NCI-H1048 (cell line): ENCODE measurements at places on chromosomes 6 and 20.

- no peak for DNase-seq
These were observed 13.2 kb upstream of the NEDD9 start for GRCh38 chr6:11245381-11246256.

DNA sequence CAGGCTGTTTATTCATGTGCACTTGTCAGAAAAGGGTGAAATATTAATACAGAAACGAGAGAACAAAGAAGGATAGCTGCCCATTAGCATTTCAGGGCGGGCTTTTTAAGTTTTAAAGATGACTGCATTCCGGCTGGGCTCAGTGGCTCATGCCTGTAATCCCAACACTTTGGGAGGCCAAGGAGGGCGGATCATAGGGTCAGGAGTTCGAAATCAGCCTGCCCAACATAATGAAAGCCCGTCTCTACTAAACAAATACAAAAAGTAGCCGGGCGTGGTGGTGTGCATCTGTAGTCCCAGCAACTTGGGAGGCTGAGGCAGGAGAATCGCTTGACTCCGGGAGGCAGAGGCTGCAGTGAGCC is 130.5 kb downstream of the HFE start:
- no peak for DNase-seq

GRCh38 chr6:133070410-133071043 is 170.6 kb upstream of the EYA4 start:
- DNase-seq, result no peak

DNA sequence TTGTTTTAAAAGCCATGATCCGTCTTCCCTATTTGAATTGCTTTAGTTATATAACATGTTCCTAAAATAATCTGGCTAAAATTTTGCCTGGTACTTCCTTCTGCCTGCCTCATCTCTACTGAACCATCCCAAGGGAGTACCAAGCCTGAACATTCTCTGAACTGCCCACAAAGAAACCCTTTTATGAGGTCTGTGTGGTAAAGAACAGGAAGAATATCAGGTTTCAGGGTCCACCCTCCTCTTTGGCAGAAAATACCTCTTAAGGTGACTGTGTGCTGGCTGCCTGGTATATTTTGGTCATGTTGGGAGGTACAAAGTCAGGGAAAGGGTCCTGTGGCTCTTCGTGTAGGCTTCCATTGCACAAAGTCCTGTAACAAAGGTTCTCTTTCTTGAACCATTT is 574.1 kb upstream of the CHD6 start:
- no peak for DNase-seq

DNA sequence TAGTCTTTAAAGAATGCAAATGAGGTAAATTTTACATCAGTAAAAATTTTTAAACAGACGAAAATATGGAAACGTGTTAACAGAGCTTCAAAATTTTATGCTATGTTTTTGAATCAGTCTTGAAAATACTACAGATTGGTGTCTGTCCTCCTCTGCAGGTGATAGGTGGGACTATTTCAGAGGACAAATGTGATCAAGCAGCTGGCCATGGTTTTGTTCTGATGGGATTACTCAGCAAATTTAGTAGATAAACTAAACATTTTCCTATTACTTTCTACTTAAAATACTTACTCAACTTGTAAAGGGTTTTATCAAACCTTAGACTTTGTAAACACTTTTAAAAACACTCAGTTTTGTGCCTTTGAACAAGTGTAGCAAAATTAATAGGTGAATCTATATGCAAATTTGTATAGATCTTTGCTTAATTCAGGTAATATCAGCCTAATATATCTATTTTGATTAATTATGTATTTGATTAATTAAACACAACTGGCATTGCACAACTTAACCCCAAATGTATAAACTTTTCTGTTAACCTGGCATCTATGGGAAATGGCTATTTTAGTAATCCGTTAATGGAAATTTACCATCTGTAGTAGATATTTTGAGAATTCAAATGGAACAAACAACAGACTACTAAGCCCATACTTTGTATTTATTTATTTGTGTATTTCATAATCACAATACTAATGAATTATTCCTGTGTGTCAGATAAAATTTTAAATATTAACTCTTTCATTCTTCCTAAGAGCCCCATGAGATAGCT is 22.5 kb downstream of the ADGRB3 start:
- DNase-seq, result no peak

DNA sequence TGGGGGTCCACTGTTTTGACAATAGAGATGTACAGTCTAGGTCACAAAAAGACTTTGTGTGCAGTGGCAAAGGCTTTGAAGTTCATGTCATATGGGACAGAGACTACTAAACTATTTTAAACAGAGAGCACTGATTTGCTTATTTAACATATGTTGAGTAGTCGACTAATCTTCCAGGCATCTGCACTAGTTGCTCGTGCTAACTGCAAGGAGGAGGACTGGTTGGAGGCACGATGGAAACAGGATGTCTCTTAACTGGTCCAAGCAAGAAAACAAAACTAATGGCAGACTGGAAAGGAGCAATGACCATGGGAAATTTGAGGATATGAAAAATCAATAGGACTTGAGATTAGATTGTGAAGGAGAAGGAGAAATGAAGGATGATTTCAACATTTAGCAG is 28.5 kb upstream of the ERVFRD-1 start:
- no peak for DNase-seq

DNA sequence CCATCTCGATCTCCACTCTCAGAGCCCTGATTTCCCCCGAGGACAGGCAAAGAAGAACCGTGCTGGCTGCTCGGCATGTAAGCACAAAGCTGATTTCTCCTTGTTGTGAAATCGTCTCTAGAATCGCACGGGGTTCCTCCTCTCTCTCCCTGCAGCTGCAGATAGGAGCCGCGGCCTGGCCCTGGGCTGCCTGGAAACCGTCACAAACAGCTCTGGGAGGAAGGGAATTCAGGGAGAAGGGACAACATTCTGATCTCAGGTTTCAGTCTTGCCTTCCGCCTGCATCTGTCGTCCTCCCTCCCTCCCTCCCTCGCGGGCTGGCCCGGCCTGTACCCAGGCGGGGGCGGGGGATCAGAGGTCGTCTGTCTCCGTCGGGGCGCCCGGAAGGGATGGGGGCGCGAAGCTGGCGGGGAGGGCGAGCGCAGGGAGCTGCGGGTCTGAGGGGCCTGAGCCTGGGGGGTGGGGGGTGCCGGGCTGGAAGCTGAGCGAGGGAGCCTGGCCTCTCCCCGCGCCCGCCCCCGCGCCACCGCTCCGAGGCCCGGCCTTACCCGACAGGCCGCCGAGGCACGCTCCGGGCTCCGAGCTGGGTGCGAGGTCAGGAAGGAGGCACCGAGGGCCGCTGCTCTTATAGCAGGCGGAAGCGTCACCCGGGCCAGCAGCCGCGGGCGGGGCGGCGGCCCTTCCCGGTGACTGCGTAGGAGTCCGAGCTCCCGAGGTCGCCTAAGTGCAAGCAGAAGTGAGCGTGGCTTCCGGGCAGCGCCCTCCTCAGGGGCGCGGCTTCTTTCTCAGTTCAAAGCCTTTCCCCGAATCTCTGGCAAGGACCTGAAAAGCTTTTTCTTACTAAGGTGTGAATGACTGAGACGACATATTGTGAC is at the start of gene SERPINB1:
Gene SERPINB1, minus strand, starts transcription at position 600 of the 875 bp plus-strand sequence. CDS start 1,277 bp downstream, outside the sequence.
- DNase-seq, result no peak

DNA sequence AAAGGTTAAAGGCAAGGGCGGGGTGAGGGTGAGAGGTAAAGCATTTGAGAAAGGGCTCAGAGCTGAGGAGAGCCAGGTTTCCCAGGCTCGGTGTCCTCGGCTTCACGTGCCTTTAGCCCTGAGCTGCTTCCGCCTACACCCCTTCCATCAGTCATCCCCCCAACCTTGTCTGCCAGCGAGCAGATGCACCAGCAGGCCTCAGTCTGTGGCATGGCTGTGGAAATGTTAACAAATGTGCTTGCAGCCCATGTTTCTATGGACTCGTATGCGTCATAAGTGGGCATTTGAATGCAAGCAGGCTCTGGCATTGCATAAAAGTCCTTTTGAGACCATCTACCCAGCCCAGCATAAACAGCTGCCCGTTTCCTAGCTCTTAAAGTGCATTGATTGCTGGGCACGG is 88.8 kb downstream of the SYNJ2 start:
- no peak for DNase-seq

- no peak for DNase-seq
These were observed 174.2 kb downstream of the MYLK4 start for GRCh38 chr6:2576499-2576898.

- no peak for DNase-seq
These were observed 18.0 kb downstream of the TREM1 start for GRCh38 chr6:41268478-41268877.

- DNase-seq, result no peak
These were observed 23.1 kb downstream of the CRYBG1 start for GRCh38 chr6:106383573-106383972.

GRCh38 chr20:50968289-50968688 is 9.7 kb downstream of the MOCS3 start:
- DNase-seq, result no peak

DNA sequence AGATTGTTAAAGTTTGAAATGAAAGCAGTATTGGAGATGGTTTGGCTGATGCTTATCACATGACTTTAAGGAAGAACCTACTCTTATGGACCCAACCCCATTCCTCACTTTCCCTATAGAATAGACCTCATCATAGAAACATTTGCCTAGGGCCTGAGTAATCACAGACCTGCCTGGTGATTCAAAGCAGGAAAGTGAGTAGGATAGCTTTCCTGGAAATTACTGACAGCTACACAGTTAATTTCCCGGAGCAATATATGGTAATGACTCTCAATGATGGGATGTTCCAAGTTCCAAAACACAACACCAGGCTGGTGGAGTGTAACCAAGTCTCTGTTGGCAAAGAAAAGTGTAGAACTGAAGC is 233.8 kb downstream of the SIM1 start:
- no peak for DNase-seq

GRCh38 chr20:3909952-3910366 is 20.8 kb downstream of the PANK2 start:
- no peak for DNase-seq

- no peak for DNase-seq
These were observed 11.0 kb downstream of the TSPYL1 start for GRCh38 chr6:116268589-116269293.

DNA sequence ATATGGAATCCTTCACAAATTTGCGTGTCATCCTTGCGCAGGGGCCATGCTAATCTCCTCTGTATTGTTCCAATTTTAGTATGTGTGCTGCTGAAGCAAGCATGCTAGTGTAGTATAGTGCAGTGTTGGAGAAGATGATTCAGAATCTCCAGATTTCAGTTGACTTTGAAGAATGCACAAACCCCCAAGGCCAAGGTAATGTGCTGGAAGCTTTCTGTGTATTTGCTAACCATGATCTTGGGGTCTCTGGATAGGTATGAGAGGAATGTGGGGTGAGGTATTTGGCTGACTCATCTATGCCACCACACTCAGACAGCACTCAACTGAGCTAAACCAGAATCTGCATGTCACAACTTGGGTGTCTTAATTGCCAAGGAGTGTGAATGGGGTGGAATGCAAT is 42.6 kb upstream of the DEK start:
- no peak for DNase-seq

GRCh38 chr6:15623276-15624116 is 39.3 kb downstream of the DTNBP1 start:
- no peak for DNase-seq

DNA sequence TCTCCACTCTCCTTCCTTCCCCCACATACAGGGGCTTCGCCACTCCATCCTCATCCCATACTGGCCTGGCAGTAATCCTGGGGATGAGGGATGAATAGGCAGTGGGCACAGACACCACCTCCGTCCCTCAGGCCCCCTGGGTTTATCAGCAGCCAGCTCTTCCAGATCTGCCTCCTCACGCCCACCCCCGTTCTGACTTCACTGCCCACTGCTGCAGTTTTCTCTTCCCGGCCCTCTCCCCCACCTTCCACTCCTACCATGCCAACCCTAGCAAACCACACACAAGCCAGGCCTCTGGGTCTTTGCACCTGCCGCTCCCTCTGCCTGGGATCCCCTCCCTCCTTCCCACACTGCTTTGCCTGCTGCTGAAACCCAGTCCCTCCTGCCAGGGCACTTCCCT is 22.3 kb downstream of the PNPLA1 start:
- DNase-seq, result no peak

DNA sequence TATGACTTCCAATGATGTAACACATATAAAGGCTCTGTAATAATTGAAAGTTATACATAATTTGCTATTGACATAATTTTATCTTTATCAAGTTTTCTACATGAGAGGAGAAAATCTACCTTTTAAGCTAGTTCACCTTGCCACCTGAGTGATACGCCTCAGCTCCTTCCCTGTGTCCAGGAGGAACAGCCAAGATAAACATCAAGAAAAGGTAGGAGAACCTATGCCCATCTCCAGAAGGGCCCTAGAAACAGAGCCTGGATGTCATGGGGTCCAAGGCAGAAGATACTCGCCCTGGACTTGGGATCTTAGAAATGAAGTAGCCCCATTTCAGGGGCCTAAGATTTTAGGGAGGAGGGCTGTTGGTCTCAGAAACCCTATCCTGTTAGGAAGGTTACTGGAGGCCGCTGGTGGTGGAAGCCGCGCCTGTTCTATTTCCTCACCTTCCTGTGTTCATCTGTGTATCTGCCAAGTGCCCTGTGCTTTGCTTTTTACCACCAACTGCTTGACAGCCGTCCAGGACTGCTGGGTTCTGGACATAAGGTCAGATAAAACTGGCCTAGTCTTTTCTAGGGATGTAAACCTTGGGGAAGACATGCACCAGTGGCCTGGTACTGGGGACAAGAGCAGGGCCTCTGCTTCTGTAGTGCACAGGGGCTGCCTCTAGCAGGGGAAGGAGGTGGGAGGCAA is 178.5 kb downstream of the ARID1B start:
- no peak for DNase-seq

DNA sequence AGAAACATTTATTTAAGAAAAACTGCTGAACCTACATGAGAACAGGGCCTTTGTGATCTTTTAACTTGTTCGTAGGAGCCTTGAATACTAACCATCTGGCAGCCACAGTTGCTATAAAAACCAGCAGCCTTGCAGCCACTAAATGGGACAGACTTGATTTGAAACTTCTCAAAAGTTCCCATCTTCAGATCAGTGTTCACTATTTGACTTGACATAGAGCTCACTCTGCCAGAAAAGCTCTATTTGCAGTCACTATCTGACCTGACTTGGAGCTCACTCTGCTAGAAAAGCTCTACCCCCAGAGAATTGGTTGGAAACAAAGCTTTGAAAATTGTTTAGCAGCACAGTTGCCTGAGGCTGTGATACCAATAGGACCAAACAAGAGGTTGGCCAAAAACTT is 119.3 kb upstream of the F13A1 start:
- no peak for DNase-seq
